ENCODE measurements at places on chromosomes 13 and 19.

DNA sequence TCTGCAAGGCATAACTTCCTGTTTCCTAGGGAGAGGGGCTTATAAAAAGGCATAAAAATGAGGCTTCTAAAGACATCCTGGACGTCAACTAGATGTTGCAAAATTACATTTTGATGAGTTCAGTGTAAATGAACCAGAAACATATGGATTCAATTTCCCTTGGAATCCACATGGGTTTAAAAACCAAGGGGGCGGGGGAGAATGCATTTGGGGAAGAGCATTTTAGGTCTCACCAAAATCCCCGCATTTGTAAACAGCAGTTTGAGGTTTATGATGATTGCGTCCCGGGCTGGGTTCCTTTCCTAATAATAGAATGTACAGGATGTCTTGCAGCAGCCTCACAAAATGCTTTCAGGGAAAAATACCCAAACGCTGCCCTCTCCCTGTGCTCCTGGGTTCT lies 407.8 kb downstream of the ZNF536 start:
- DNase-seq = no peak

- no peak for DNase-seq
These were observed 13.1 kb upstream of the TMEM161A start for GRCh38 chr19:19151418-19151817.

- DNase-seq = no peak
These were observed at the start of gene SERP2 for GRCh38 chr13:44373601-44374347. Gene SERP2 (plus strand): TSS chr13:44373824. CDS start chr13:44374026, 202 bp downstream.

DNA sequence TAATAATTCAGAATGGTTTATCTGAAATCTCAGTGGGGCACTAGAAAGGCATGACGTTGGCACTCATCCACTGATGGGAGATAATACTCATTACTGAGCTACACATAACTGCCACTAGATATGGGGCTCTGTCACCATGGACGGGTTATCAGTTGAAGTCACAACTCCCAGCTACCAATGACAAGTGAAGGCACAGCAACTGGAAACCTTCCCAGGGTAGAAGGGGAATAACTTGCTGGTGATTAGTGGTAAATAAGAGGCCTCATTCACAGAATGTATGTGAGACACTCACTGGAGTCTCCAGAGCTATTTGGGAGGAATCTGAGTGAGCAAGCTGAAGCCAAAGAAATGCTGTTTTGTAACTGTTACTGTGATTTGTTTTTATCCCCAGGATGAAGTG lies 249.6 kb downstream of the ENOX1 start:
- DNase-seq = no peak

GRCh38 chr13:68319384-68319783 lies 1089.2 kb upstream of the PCDH9 start:
- no peak for DNase-seq

DNA sequence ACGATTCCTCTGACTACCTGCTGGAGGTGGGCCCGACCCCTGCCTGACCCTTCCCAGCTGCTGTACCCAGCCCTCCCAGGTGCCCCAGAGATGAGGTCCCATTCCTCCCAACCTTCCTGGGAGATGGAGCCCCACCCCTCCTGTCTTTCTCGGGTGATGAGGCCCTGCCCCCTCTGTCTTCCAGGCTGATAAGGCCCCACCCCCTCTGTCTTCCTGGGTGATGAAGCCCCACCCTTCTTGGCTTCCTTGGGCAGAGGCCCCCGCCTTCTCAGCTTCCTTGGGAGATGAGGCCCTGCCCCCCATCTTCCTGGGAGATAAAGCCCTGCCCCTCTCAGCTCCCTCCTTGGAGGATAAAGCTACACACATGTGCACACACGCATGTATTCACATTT lies 47.9 kb downstream of the CERS4 start:
- no peak for DNase-seq

DNA sequence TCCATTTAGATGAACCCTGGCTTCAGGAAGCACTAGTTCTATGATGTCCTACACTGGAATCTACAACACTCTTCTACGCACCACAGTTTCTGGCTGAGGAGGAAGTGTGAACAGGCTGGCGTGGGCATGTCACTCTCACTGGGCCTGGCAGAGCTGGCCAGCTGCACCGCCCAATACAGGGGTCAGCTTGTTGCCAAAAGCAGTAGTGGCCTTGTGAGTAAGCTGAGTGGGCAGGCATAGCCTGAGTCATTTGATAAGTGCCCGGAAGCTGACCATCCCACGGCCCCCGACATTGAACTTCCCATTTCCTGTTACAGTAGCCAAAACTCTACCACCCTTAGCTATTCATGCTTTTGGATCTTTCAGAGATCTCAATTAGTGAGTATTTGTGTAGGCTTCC lies 240.9 kb upstream of the SERP2 start:
- DNase-seq = no peak

DNA sequence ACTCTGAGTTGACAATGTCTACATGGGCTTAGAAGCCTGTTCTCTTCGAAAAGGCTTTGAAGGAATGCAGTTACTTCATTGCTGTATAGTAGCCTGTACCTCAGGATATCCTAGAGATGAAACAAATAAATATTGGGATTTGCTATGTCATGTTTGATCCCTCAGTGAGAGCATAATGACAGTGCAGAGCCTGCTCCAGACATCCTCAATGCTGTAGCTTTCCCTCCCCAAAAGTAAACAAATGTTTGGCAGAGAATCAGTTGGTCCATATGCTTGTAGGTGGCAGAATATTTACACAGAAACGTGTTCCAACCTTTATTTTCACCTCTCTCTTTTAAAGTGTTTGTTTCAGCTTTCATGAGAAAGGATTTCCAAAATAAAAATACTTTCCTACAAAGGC lies 515.3 kb upstream of the SGCG start:
- DNase-seq = no peak

GRCh38 chr19:7645163-7645562 lies 8.3 kb downstream of the STXBP2 start:
- DNase-seq = no peak

- no peak for DNase-seq
These were observed 472.1 kb downstream of the FOXO1 start for GRCh38 chr13:40194224-40194806.

DNA sequence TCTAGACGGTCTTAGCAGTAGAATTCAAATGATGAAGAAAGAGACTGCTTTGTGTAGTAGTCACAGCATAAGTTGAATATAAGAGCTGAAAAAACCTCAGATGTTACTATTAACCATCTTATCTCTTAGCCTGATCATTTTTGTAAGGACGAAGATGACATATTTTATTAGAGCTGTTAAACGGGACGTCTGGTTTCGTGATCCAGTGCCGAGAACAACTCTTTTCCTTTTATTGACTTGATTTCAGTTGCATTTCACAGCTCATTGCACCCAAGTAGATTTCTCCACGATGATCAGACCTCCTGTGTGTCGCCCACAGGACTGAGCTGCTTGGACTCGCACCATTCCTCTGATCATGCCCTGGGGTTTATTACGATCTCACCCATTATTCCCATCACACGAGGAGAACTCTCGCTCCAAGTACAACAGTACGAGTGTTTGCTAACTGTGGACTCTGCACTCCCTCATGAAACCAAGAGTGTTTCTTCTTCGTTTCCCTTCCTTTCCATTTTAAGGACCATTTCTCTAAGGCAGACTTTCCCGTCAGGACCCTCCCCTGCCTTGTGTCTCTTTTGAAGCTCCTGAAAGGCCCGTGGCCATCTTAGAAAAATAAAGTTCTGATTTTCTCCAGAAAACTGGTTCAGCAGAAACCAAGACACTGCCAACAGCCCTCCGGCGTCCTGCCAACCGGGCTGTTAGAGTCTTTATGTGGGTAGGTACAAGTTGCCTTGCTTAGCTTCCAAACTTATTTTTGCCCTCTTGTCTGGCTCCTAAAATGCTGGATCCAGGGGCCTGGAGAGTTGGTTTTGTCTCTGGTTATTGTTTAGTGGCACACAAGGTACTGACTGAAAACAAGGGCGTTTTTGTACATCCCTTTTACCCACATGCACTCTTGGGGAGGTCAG lies 48.2 kb upstream of the RNF113B start:
- no peak for DNase-seq

DNA sequence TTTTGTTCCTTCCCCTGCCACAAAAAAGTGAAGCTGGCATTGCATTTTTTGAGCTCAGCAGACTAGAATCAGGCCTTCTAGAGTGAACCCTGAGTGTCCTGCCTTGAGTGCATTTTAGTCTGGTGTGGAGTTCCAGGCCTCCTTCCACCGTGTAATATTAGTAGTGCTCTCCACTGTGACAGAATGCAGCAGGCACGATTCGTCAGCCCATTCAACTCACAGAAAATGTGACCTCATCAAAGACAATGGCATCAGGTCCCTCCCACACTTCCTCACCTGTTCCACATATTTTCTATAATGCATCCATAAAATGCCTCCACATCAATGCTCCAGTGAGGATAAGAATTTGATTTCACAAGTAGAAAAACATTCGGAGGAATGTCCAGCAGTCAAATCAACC lies 227.6 kb downstream of the FGF9 start:
- no peak for DNase-seq

DNA sequence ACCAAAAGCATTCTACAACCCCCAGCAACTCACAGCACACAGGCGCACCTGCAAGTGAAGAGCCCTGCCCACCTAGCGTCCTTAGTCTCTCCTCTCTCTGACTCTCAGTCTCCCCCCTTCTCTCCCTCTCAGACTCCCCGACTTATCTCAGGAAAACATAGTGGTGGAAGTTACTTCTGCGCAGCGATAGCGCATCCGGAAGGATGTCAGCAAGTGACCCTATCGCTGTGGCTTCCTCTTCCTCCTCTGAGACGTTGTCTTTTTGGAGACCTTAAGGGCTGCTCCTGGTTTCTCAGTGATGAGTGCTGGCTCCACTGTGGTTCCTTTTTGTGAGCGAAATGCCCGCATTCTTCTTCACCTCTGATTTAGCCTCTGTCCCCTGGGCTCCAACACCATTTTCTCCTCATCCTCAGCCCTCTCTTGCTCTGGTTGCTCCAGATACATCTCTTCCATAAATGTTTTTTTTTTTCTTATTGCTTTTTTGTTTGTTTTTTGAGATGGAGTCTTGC lies 1.4 kb upstream of the YIF1B start:
- DNase-seq = no peak

DNA sequence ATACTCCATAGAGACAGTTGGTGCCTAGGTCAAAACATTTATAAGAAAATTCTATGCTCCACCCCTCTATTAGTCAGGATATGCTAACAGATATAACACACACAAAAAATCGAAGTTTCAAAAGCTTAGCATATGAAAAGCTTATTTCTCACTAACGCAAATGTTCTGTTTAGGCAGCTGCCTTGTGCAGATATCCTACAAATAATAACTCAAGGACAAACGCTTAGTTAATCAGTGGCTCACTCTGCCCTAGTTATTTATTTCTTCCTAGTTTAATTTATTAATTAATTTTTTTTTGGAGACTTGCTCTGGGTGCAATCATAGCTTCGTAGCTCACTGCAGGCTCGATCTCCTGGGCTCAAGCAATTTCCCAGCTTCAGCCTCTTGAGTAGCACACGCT lies 259.7 kb upstream of the GPC6 start:
- no peak for DNase-seq

GRCh38 chr13:59566561-59566960 lies 597.2 kb downstream of the DIAPH3 start:
- no peak for DNase-seq

GRCh38 chr13:97976610-97977521 lies 23.4 kb downstream of the IPO5 start:
- DNase-seq = peak; percentile 4

- DNase-seq = no peak
These were observed 60.8 kb downstream of the KCTD12 start for GRCh38 chr13:76825430-76825829.

GRCh38 chr13:93976528-93976927 lies 503.0 kb downstream of the DCT start:
- no peak for DNase-seq

- no peak for DNase-seq
These were observed 247.3 kb downstream of the MTUS2 start for GRCh38 chr13:29067306-29067945.

- peak; percentile 40 for DNase-seq
These were observed at the start of gene GJA3 for GRCh38 chr13:20160306-20161274. Gene GJA3 (minus strand): TSS chr13:20161052. CDS start chr13:20143288, 17,764 bp downstream.

DNA sequence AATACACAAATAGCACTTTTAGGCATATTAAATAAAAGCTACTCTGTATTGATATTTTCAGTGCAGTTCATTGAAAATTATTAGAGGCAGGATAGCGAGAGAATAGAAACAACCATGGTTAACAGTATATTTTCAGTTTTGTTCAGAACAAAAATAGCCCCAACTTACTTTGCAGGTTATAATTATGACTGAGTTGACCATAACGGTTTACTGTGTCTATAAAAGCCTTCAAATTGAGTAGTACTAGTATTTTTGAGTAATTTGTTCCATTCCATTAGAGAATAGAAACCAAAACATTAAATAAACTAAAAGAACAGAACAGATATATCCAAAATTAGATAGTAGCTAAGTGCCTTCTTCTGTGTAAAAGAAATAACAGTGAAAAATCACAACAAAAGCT lies 1108.4 kb upstream of the PCDH20 start:
- no peak for DNase-seq
